ENCODE measurements at places on chromosomes 4 and X.
A peak's percentile ranks its signal among the peaks of the same experiment; 100 is the strongest.

DNA sequence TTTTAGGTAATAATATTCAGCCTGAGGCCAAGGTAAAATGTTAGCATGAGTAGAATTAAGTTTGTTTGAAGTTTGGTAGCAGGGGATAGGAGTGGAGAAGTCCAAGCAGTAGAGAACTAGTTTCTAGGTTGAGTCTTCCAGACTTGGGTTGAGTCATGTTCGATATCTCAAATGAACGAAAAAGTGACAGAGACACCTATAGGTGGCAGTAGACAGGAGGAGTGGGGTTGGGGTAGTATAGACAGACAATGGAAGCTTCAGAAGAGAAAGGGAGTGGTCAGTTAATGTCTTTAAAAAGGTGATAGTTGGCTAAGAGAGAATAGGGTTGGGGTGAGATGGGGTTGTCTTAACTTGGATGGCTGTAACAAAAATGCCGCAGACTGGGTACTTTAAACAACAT is 58.7 kb upstream of the EMCN start:
- DNase-seq, result no peak

DNA sequence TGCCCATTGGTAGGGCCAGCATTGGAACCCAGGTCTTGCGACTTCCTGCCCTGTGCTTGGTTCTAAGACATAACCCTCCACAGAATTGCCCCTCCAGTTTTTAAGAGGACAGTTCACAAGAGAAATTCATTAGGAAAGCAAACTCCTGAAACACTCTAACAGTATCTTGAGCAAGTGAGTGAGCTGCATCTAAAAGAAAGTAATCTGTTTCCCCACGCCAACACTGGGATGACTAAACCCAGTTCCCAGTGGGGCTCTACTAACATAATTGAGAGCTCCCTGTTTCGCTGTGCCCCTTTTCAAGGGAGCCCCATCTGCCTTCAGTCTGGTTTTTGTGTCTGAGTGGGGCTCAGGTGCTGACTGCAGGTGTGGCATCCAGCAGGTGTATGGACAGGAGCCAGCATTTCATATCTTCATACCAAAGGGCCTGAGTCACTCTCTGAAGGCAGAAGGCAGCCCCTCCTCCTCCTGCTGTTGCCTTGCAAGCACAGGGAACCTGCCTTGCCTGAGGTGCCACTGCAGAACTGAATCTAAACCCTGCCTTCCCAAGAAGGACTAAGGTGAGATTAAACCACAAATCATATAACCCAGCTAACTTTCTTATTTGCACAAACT is 8.0 kb downstream of the AMOT start:
- DNase-seq, result no peak

GRCh38 chrX:139126493-139126892 is 404.0 kb upstream of the F9 start:
- peak; percentile 18 for DNase-seq

DNA sequence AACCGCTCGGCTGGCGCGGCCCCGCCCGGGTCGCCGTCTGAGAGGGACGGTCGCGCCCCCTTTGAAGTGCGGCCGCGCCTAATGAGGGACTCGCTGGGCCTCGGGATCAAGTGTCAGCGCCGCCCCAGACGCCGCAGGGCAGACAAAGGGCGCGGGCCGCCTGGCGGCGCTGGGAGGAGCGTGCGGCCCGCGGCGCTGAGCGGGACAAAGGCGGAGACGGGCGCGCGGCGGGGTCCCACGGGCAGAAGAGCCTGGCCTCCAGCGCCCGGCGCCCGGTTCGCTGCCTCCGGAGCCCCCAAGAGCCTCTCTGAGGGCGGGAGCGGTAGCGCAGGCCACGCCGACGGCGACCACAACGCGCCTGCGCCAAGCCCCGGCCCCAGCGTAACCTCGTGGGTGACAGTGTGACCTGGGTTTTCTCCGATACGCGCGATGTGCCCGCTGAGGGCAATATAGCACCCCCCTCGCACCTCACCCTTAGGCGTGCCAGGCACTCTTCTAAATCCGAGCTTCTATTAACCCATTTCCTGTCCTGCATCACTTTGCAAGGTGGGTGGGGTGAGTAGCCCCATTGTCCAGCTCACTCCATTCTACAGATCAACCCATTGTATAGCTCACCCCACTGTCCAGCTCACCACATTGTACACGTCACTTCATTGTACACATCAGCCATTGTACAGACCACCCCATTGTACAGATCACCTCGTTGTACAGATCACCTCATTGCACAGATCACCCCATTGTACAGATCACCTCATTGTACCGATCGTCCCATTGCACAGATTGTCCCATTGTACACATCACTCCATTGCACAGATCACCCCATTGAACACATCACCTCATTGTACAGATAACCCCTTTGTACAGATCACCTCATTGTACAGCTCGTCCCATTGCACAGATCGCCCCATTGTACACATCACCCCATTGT is 33.7 kb upstream of the STX18 start:
- peak; percentile 71 for DNase-seq

DNA sequence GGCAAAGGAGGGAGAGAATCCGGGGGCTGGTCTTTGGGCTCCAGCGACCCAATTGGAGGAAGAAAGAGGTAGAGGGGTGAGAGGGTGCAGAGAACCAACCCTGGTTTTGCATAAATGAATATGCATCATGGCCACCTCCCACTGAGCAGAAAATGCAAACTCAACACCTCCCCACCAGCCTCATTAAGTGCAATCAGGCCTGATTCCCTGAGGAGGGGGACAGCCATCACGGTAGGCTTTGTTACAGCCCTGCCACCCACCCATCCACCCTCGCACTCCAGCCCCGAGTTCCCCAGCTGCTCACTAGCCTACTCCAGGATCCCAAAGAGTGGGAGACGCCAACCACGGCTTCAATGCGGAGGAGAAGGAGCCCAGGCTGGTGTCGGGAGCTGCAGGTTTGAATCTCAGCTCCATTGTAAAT is 48.3 kb upstream of the MAN2B2 start:
- DNase-seq, result no peak

DNA sequence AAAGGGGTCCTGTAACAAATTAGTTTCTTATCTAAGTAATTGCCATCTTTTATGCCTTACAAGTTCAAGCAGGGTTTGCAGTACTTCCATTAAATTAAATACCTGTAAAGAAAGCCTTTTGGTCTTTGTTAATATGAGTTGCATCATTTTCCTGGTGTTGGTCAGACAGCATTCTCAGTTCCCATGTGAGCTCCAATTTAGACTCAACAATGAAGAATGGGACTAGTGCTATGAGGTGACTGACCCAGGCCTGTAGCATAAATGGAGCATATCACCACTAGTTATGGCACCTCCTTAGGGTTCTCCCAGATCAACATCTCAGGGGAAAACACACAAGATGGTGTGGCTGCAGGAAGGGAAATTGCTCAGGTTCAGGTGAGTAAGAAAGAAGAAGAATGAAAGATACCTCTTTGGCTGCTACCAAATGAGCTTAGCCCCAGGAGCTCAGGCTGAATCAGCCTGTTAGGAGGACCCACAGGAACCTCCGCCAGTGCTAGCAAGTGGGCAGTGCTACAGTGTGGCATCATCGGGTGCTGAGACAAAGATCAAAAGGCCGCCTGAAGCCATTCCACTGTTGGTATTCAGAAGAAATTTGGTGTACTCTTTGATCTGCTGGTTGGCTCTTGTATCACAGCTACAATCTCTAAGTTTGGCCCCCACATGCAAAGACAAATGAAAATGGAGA is 1.8 kb downstream of the TTC29 start:
- no peak for DNase-seq

- DNase-seq, result no peak
Observed at GRCh38 chr4:100754751-100755150, 236.9 kb upstream of the EMCN start.

- no peak for DNase-seq
Observed at GRCh38 chrX:119151051-119151380, 23.4 kb upstream of the KIAA1210 start.

GRCh38 chr4:182062936-182063335 is 180.3 kb upstream of the TENM3 start:
- DNase-seq, result no peak

DNA sequence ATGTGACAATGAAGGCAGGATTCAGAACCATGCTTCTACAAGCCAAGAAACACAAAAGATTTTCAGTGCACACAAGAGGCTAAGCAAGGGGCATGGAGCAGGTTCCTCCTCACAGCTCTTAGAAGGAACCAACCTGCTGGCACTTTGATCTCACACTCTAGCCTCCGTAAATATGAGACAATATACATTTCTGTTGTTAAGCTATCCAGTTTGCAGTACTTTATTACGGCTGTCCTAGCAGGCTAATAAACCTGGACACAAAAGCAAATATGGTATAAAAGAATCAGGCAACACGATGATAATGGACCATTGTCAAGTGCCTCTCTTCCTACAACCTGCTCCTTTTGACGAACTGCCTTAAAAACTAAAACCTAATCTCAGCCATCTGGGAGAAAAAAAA is 114.5 kb downstream of the ZAR1 start:
- DNase-seq, result peak; percentile 36

DNA sequence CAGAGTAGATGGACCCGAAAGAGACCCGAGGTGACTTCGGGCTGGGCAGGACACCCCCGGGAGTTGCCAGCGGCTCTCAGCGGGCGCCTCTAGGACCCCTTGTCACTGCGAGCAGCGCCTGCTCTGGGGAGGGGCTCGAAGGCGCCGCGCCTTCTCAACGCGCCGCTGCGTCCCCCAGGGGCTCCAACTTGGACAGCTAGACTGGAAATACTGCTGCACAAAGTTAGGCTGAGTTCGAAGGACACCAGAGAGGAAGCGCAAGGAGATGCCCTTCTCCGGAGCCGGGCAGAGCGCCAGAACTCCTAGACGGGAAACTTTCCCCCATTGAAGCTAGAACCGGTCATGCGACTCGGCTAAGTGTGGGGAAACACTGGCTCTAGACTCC is 493 bp upstream of the KCNIP4 start:
- peak; percentile 47 for DNase-seq

GRCh38 chr4:124980276-124980752 is 267.8 kb upstream of the ANKRD50 start:
- no peak for DNase-seq

- no peak for DNase-seq
Observed at GRCh38 chr4:15427701-15428100, at the start of gene C1QTNF7. C1QTNF7 (plus strand) TSS chr4:15428033; CDS start chr4:15435744, 7,711 bp downstream.

DNA sequence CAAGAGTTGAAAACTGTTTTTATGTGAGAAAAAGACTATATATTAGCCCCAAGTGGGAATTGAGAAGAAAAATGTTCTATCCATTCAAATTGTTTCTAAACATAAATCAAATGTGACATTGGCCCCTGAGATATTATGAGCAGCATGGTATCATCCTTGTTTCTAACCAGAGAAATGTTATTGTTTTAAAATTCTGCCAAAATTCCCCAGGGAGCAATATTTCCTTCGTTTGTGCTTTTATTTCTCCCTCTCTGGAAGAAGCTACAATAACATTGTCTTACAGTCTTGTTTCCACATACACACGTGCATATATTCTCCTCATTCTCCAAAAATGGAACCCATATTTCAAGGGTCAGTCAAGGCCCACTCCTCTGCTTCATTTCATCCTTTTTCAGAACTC is 46.7 kb downstream of the MAGEB17 start:
- DNase-seq, result no peak

GRCh38 chr4:70619778-70620177 is 8.8 kb upstream of the ENAM start:
- no peak for DNase-seq

GRCh38 chr4:53068755-53069330 is 206.7 kb downstream of the RASL11B start:
- no peak for DNase-seq

GRCh38 chr4:173747537-173748257 is 217.7 kb upstream of the HAND2 start:
- no peak for DNase-seq

GRCh38 chr4:139801895-139802294 is 136.3 kb downstream of the MGST2 start:
- DNase-seq, result no peak
